ENCODE measurements at places on chromosomes 12 and 14.

DNA sequence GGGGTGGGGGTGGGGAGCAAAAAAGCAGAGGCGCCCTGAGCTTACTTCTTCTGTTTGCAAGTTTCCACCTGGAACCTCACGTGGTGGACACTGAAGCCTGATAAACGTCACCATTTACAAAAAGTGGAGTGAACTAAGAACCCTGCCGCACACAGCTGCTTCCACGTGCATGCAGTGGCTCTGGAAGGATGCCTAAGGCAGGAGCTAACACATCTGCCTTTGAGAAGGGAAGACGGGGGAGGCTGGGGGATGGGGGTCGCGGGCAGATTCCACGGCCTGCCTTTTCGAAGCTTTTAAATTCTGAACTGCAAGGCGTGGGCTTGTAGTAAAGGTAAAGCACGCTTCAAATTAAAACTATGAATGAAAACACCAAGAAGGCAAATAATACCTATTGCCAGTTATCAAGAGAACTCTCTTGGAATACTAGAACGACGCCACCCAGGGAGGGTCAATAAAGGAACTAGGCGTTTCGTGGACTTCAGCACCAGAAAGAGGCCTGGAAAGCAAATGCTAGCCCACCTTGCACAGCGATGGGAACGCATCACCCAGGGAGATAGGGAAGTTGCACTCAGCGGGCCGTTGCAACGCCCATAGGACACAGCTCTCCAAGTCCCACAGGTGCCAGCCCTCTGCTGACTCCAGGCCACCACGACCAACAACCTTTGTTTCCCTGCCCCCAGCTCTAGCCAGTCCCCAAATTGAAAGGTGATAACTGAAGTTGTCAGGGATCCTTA is 61.8 kb downstream of the TESC start:
- DNase-seq, result no peak

DNA sequence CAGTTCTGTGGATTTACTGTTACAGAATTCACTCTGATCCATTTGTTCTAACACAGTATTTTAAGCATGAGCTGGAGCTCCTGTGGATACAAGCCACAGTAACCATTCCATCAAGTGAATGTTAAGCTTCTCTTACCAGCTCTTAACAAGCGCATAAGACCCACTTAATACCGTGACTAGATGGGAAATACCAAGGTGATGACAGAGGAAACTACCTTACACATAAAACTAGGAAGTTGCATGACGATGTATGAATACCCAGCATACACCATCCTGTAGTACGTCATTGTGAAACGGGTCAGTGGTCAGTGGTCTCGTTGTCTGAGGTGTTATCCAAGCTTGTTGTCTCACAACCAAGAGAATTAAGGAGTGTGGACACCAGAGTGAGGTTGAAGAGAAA is 2.0 kb upstream of the GALC start:
- DNase-seq, result no peak

DNA sequence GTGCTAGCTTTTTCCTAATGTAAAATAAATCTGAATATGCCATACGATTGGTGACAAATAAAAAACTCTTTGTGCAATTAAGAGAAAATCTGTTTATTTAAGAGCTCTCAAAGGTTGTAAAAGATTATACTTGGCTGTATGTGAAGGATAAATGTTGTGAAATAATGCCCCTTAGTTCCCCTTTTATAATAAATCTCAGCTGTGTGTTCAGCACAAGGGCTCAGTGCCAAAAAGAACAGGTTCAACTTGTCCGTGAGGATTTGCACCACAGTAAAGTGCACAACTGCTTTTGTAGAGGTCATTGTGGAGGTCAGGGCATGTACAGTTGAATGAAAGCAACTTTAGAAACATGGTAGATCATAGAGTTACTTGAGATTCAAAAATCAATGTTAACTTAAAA is 118.6 kb downstream of the TRMT5 start:
- peak; percentile 50 for DNase-seq

DNA sequence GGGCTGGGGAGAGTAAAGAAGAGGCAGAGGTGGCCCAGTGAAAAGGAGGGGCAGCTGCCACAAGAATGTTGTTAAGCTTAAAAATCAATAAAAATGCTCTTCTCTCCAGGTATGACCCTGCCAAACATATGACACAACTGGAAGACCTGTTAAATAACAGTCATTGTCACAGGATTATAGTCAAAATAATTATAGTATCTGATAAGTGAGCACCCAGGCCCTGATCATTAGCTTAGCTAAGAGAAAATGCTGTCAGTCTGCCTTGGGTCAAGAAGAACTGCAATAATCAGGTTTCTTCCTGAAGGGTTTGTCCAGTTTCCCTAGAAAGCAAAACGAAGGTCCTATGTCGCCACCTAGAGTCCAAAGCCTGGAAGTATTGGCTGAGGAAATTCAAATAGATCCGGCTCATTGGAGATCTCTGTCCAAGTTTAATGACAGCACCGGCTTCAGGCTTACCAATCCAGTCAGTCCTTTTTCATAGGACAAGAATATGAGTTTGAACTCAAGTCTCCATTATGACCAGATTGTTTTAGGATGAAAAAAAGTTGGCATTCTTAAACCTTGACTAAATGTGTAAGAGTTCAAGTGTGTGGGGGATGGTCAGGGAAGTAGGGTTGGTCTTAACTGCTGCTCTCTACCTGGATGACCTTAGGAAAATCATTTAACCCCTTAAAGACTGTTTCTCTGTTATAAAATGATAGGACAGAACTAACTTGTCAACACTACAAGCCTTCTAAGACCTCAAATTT is 22.5 kb upstream of the NKX2-8 start:
- DNase-seq, result peak; percentile 70

GRCh38 chr12:98532687-98533304 is 17.4 kb downstream of the TMPO start:
- DNase-seq, result no peak

DNA sequence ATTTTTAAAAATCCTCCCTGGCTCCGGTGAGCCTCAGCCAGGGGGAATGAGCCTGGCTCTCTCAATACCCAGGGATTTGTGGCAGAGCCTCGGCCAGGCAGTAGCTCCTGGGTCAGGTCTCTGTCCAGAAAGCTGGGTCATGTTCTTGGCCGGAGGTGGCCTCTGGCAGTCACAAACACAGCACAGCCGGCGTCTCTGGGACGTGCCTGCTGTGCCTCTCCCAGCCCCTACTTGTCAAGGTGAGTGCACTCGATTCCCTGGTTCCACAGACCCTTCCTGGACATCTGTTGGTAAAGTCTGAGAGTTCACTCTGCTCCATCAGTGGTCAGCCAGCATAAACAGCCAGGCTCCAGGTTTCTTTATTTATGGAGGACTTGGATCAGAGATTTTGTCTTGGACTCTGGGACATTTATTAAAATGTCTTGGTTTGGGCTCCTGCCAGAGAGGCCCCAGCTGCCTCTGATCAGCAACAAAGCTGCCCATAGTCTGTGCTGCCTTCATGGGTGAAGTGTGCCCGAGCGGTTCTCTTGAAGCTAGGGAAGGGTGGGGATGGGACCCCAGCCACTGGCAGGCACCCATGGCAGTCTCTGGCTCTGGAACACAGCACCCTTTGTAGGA is 56.7 kb downstream of the DGLUCY start:
- no peak for DNase-seq

Data from hindlimb muscle (tissue), 1 donor.